ENCODE measurements at places on chromosomes 1 and 21.
A peak's percentile ranks its signal among the peaks of the same experiment; 100 is the strongest.

DNA sequence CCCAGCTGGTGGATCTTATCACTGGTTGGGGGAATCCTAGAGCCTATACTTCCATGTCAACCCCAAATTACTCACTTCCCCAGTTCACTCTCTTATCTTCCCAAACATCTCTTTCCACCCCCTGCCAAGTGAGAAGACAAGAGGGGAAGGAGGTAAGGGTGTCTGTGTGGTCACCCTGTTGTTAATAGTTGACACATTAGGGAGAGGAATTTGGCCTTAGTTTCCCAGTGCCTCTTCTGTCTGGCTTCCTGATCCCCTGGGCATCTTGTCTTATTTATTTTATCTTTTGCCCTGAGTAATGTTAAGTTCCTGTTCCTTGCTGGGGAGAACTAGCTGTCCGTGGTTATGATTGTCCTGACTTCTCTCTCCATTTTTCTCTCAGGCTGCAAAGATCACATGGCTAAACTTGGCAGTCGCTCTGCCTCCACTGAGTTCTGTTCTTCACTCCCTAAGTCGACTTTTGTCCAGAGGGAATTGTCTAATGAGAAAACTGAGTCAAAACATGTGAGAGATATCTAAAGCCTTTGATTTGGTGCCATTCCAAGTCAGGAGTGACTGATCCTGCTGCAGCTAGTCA is 157.1 kb upstream of the SYT6 start:
- DNase-seq: no peak

DNA sequence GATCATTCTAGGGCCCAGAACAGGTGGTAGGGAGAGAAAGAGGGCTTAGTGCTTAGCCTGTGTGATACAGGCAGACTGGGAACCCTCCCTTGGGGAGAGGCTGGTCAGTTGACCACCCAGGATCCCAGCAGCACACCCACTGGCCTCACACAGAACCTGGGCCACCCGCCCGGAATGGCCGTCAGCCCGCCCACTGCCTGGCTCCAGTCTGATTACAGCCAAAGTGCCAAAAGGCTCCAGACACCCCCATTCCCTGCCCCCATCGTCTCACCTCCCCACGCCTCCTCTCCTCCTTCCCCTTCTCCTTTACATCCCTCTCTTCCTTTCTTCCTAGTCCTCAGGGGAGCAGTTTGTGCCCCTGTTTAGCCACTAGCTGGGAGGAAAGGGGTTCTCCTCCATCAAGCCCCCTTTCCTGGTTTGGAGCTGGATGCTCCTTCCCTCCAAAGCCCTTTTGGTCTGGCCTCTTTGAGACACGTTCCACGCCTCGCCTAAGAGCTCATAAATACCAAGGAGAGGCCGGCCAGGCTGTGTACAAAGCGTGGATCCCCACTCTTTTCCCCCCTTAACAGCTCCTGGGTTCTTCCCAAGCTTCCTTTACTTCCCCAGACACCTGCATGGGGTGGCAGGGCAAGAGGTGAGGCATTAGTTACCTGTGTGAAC is 4.6 kb upstream of the WNT2B start:
- DNase-seq: no peak

DNA sequence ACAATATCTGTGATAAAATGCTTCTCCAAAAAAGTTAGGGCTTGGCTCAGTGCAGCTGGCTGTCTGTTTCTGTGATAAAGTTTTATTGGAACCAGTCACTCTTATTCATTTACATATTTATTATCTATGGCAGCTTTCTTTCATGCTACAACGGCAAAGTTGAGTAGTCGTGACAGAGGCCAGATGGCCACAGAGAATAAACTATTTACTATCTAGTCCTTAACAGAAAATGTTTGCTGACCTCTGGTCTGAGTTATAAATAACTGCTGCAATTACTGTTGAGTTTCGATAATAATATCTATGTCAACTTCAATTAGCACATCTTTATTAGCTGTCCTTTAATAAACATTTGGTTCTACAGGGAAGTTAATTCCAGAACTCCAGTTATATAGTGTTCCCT is 180.2 kb upstream of the RUNX1 start:
- no peak for DNase-seq

DNA sequence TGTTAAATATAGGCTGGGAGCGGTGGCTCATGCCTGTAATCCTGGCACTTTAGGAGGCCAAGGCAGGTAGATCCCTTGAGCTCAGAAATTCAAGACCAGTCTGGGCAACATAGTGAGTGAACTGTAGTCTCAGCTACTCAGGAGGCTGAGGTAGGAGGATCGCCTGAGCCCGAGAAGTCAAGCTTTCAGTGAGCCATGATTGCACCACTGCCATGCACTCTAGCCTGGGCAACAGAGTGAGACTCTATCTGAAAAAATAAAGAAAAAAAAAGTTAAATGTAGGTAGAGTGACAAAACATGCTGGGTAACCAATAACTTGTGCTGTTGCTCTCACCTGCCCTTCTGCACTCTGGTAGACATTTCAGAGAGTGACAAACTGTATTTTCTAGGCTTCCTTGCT is 25.0 kb upstream of the SRSF10 start:
- DNase-seq: no peak

GRCh38 chr1:33359931-33360330 is 39.0 kb upstream of the A3GALT2 start:
- no peak for DNase-seq

DNA sequence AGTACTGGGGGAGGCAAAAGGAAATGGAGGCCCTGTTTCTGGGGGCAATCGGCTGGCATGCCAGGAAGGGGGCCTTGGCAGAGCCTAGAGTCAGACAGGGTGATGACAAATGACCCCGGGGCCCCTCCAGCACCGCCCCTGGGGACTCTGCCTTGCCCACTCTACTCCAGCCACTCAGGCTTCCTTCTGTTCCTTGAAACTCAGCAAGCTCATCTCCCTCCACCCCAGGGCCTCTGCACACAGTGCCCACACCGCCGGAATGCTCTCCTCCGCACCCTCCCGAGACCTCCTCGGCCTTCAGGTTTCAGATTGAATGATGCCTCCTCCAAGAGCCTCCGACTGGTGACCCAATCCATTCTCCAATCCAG is 122.5 kb upstream of the ZBTB40 start:
- DNase-seq: no peak

DNA sequence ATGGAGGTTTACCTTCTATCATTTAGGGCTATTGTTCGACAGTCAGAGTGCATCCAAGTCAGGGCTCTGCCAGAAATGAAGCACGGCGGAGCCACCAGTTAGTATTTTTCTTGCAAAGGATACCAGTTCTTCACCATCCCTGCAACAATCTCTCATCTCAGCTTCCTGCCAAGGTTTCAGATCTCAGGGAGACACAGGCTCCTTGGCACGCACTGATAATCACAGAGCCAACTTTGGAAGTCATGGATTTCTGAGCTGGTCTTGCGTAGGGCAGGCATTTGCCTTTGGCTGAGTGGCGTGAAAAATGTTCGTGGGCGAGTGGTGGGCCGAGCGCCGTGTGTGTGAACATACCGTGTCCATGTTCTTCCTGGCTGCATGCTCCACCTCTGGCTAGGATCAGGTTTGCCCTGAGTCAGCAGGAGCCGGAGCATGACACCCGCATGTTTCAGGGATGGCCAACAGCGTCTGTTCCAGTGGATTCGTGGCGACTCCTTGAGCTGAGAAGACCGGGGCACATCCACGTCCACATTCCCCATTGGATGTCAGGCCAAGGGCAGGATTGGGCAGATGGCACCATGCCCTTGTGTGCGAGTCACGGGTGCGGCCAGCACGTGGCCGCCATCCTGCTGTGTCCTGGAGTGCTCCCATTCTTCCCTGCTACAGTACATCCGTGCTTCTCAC is 118.5 kb upstream of the C1orf174 start:
- DNase-seq: no peak

DNA sequence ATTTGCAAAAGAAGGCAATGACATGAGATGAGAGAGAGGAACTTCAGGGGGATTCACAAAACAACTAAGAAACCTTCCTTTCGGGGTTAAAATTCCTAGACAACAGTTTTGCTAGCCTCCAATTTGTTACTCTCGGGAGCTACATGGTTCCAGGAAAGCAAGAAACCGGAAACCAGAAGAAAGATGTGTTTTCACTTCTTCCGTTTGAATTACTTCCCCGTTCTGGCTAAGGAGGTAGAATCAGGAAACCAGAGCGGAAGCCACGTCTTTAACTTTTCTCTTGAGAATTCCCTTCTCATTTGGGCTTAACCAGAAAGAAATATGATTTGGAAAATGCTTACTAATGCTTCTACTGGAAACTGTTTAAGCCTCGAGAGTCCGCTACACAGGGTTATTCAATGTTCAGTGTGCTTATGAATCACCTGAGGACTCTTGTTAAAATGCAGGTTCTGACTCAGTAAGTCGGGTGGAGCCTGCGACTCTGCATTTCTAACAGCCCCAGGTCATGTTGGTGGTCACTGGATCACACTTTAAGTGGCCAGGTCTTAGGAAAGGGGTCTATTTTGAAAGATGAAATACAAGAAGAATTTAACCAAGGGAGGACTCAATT is 43.5 kb upstream of the MCOLN3 start:
- DNase-seq: peak; percentile 7

GRCh38 chr1:22373252-22373651 is 78.4 kb upstream of the ZBTB40 start:
- no peak for DNase-seq

- DNase-seq: no peak
Measured at GRCh38 chr1:118914379-118915161, 73.6 kb downstream of the TBX15 start.

DNA sequence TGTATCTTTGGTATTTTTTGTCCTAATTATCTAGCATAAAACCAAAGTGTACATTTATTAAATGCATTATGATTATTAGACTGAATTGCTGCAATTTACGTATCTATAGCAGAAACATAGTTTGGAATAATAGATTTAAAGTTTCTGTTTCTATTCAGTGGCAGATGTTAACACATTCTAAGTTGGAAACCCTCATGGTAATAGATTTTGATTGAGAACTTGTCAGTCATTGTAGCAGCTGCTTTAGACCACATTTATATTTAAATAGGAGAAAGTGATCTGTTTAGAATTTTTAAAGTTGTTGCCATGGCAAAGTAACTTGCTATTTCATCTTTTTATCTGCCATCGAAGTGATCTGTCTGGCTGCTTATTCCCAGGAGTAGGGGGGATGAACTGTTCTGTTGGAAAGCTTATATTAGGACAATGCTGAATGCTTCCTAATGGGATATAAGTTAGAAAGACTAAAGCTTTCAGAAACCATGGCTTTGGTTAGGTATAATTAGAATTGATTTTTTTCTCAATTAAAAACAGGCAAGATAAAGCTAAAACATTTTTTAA is 61.6 kb downstream of the HS2ST1 start:
- no peak for DNase-seq

DNA sequence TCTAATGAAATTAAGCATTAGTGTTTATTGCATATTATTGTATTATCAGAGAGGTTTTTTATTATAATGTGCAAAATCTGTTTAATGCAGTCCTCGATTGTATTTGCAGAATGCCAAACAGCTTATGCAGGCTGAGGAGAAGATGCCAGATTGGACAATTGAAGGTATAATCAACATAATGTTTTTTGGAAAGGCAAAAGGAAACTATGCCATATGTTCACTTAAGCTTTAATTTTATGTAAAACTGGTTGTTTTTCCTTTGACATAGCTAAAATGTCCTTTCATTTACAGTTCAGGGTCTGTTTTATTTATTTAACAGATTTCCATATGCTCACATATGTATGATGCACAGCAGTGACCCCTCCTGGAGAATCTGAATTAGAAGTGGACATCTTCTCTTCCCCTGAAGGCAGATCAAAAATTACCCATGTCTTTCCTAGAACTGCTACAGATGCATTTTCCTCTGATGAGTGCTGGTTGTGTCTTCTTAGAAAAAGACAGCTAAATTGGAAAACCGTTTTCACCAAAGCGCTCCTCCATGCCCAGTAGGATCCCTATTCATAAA is 143.5 kb upstream of the USH2A start:
- no peak for DNase-seq

GRCh38 chr1:109490029-109490933 is 3.6 kb upstream of the CYB561D1 start:
- peak; percentile 61 for DNase-seq

DNA sequence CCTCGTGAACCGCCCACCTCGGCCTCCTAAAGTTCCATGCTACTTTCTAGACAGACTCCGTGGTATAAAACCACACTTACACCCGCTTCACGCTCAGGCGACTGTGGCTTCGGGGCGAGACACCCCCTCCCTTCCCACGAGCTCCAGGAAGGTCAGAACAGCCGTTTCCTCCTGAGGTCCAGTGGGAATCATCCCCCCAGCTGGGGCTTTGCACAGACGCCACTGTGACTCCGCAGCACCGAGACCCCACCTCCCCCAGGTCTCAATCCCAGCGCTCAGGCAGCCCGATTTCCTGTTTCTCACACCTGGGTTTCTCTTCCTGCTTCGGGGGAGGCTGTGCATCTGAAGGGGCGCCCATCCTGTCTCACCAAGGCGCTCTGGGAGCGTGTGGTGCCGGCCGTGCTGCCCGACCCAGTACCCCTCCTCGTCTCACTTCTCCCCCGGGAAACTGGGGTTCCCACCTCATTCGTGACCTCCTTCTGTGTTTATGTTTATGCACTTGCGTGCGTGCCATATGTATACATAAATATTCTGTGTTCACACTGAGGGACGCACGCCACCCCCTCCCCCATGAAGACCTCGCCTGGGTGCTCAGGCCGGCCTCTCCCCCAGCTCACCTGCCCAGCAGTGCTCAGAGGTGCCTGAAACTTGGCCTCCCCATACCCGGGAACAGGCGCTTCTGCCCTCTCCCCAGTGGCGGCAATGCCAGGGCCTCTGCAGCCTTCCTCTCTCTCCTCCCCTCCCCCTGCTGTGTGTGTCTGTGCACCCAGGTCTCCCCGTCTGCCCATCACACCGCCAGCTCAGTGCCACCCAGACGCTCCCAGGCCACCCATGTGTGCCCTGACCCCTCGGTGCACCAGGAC is 14.6 kb downstream of the SLC35E2B start:
- DNase-seq: no peak

GRCh38 chr1:17121881-17122280 is 2.6 kb upstream of the PADI2 start:
- DNase-seq: no peak

- DNase-seq: no peak
Measured at GRCh38 chr1:19481826-19482398, 3.4 kb downstream of the CAPZB start.

- no peak for DNase-seq
Measured at GRCh38 chr1:42983253-42983652, 24.6 kb upstream of the SLC2A1 start.

DNA sequence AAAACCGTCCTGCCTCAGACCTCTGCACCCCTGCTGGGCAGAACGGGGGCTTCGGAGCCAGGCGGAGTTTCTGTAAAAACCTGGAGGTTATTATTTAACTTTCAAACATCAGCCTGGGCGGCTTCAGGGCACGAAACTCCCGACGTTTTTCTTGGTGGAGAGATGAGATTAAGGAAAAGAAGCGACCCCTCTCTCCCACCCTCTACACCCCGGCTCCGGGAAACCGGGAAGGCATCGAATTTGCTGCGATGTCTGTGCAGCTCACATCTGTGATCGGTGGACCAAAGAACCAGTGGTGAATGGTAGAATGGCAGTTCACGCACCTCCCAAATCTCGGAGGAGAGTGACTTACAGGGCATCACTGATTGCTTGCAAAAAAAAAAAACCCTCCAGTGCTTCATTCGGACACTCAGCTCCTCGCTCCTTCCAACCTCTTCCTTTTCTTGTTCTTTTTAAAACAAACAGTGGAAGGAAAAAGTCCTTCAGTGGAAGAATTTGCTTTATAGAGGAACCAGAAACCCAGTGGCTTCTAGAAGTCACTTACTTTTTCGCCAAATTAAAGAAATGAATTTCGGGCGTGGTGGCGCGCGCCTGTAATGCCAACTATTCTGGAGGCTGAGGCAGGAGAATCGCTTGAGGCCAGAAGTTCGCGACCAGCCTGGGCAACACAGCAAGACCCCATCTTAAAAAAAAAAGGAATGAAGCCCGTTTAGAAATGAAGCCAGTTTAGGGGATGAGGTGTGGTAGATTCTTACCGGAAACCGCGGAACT is 884 bp downstream of the PHACTR4 start:
- no peak for DNase-seq

- no peak for DNase-seq
Measured at GRCh38 chr21:44377922-44378645, 24.7 kb downstream of the TRPM2 start.
